Activated CD4-positive, alpha-beta T cell treated with anti-CD3 and anti-CD28 coated beads for 48 hours (primary cell): ENCODE measurements at places on chromosomes 7 and 10.
A peak's percentile ranks its signal among the peaks of the same experiment; 100 is the strongest.

GRCh38 chr7:113175525-113176104, 57.3 kb upstream of the SMIM30 start:
- no peak for DNase-seq

DNA sequence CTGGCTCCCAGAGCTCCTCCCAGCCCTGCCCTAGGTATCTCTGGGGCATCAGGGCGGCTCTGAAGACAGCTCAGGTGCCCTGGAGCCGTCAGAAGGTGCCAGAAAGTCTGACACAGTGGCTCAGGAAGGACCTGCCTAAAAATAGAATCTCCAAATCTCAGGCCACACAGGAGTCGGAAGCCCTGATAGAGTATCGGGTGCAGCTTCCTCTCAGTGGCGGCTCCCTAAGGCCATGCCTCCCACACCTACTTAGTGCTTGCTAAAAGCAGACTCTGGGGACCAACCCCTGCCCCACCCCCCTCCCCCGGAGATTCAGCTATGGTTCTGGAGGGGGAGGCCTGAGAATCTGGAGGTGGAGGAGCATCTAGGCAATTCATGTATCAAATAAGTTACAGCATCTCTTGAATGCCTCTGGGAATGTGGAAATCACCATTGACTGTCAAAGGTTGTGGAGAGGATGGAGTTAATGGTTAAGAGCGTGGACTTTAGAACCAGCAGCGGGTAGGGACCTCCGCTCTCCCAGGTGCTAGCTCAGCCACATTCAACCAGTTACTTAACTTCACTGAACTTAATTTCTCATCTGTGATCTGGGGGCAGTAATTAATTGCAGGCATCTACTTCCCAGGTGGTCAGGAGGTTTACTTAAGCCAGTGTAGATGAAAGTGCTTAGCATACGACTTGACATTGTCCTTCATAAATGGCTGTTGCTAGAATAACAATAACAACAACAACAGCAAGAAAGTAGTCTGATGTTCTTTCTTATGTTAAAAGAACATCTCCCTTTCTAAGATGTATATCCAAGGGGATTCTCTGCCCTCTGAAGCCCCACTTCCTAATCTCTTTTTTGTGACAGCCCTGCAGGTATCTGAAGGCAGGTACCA, 38.6 kb upstream of the MXI1 start:
- DNase-seq: peak; percentile 16

DNA sequence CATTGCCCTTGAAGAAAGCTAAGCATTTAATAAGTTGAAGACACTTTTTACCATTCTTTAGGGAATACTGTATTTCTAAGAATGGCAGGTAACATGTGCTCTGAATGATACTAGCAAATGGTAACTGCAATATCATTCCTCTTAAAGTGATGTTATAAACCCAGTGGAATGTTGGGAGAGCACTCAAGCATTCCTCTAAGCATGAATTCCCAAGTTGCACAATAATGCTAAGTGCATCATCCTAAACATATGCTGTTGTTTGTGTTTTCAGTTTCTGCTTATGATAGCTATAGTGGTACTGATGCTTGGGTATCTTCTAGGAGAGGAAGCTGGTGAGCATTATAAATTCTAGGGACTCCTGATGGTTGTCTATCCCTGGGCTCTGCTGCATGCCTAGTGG, 673.9 kb downstream of the PHTF2 start:
- no peak for DNase-seq

DNA sequence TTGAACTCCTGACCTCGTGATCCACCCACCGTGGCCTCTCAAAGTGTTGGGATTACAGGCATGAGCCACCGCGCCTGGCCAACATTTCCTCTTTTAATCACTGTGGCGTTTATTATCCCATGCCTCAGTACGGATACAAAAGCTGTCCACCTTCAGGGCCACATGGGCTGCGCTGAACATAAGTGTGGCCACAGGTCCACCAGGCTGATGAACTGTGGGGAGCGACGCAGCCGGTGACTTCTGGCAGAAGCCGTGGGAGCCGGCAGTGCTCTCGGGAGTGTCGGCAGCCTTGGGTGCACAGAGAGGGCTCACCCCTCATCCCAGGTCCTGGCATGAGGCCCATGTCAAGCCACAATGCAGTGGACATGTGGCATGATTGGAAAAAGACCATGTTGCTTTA, 223.6 kb downstream of the TNS3 start:
- DNase-seq: no peak

GRCh38 chr7:116553168-116553964, 28.5 kb downstream of the CAV1 start:
- no peak for DNase-seq

- no peak for DNase-seq
Observed at GRCh38 chr10:7231509-7232414, 179.1 kb downstream of the SFMBT2 start.

DNA sequence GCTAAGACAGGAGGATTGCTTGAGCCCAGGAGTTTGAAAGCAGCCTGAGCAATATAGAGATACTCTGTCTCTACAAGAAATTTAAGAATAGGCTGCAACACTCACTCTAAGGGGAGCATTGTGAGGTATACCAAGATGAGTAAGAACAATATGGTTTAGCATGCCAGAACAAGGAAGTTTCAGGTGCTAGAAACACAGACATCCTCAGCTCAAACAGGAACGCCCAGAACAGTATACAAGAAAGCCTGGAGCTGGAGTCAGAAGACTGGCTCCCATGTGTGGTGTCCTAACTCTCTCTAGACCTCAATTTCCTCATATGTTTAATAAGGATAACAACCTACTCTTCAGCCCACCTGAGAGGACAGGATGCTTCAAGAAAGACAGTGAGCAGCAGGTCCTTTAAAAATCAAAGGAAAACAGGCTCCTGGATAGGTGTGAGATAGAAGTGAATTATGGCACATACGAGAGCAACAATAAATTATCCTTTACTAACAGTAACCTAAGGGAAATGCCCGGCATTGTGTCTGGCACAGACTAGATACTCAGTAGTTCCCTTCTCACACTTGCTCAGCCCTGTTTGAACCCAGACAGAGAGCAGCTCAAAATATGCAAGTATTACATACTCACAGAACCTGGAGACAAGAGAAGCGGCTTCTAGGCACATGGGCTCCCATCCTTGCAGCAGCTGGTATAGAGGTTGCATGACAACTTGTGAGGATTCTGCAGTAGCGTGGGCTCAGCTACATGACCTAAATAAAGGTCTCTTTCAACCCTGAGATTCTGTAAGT, 45.4 kb downstream of the KAT6B start:
- DNase-seq: peak; percentile 19

DNA sequence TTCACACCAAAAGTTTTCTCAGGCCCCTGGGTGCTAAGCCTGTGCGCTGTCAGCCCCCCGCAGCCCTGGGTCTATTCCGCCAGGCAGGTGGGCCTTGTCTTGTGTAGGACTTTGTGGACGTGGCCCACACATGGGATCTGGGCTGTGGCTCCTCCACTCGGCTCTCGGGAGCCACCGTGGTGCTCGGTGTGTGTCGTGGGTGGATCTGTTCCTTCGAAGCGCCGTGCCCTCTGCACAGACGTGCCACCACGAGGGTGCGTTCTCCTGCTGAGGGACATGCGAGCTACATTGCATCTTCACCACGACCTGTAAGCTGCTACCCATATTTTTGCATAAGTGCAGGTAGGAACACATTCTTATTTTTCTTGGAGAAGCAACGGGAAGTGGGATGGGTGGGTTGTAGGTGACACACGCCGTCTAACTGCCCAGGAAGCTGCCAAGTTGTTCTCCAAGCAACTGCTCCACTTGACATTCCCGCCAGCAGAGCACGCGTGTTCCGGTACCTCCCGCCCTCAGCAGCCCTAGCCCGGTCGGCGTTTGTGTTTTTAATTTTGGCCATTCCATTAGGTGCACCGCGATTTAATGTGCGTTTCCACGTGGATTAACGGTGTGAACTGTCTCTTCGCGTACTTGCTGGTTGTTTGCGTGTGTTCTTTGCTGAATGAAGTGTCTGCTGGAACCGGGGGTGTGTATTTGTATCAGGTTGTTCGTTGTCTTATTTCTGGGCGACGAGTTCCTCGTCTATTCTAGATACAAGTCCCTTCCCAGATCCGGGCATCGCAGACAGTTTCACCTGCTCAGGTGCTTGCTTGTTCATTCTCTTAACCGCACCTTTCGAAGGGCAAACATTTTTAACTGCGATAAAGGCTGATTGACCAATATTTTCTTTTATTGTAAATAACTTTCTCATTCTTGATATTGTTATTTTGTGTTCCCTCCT, 47.4 kb upstream of the CFAP46 start:
- DNase-seq: no peak

DNA sequence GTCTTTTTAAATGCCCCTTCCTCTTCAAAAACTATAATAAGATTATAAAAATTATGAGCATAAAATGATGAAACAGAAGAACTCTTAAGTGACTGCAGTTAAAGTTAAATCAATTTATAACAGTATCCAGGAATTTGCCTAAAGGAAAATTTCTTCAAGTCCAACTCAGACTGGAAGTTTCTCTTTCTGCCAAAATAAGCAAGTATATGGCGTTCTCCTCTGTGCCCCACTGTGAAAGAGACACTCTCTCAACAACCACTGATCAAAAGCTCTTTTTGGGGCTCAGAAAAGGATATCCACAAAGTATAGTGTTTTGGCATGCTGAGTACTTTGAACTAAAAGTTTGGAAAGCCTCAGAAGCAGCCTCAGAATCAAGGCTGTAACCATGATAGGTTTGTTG, 139.9 kb downstream of the SKIDA1 start:
- no peak for DNase-seq

DNA sequence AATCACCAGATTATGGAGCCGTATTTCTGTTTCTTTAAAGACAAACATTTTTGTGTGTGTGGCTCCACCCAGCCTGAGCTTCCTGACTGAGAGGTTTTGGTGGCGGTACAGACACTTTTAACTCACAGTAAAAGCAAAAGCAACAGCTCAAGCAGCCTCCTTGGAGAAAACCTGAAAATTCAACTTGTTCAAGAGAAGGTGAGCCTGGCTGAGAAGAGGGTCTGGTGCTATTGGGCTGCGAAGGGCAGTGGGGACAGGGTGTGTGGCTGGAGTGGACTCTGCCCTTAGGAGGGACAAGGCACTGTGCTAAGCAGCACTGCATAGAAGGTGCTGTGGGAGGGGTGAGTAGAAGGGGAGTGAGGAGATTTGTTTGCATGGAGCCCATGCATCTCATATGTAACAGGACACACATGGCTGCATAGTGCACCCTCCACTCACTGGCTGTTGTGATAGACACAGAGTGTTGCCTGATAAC, at the start of gene GIMAP7:
TSS of gene GIMAP7 (plus strand) at position 125 of the 475 bp plus-strand sequence. CDS start 5,103 bp downstream, outside the sequence.
- DNase-seq: peak; percentile 62

GRCh38 chr7:137789215-137789882, 57.4 kb downstream of the DGKI start:
- no peak for DNase-seq

DNA sequence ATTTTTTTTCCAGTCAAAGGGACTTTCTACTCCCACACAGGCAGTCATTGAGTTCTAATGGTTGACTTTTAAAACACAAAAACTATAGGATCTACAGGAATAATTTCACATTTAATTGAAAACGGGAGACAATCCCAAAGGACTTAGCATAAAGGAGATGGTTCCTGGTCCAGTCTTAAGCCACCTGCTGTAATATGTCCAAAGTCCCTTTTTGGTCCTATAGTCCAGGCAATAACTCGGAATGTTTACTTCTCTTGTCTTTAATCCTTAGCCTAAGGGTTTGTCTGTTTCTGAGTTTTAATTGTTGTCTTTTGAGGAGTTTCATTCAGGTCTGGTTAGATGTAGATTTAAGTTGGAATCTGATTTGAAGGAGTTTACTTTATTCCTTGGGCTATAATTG, 184.9 kb downstream of the BAMBI start:
- DNase-seq: no peak
